Inflammatory macrophage treated with lipopolysaccharide for 4 hours (primary cell): ENCODE measurements at places on chromosomes 4 and X.

DNA sequence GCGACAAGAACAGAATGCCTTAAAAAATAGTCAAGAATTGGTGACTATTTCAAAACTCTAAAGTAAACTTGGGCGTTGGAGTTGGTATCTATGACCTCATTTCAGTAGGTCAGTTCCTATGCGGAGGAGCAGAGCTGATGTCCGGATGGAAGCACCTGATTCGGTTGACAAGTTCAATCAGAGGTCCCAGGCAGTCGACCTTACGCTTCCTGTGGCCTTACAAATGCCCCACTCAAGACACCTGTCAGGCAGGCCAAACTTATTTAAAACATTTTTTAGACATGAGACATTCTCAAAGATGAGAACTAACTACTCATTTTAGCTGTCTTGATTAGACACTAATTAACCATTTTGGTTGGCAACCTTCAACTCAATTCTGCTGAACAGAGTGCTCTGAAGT, 137.7 kb upstream of the ADAMTS3 start:
- no peak for DNase-seq

DNA sequence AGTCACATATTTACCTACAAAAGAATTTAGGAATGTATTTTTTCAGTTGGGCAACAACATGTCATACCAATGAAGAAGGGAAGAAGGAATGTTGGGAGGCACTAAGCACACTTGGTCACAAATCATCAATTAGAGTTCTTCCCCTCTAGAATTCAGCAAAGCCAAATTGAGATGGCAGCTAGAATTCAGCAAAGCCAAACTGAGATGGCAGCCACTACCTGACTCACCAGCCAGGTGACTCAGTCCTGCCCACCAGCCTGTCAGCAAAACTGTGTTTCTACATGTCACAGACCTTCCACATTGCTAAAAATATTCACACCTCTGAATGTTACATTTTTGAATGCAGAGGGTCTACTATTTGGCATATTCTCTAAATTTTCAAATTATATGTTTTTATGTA, 63.2 kb upstream of the NOCT start:
- DNase-seq = no peak

GRCh38 chrX:121823406-121823805, 776.0 kb downstream of the GLUD2 start:
- no peak for DNase-seq

- DNase-seq = peak; percentile 5
Observed at GRCh38 chrX:2609431-2610238, 81.5 kb upstream of the CD99 start.

- peak; percentile 74 for DNase-seq
Observed at GRCh38 chr4:24754571-24754970, 40.8 kb upstream of the SOD3 start.

DNA sequence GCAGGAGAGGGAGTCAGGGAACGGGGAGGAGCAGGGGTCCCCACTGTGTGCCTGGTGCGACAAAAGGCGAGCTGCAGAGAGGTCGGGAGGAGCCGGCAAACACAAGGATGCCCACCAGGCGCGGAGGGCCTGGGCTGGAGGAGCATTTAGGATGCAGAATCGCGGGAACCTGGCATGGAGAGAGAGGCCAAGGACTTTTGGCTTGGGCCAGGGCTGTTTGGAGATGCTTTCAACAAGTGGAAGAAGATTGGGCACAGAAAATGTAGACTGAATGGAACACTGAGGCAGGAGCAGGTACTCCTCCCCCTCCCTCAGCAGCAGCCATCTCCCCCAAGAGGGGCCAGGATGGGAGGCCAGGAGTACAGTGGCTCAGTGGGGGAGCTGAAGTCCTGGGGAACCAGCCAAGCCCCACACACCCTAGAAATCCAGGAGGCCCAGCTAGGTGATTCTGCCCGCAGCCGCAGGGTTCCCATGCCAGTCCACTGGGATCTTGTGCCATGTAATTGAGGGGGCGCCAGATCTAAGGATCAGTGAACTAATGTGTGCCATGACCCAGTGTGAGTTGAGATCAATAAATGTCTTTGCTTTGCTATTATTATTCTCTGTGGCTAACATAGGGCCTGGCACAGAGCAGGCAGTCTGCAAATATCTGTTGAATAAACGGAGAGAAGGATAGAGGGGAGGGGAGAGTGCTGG, 1.1 kb upstream of the ABLIM2 start:
- no peak for DNase-seq

DNA sequence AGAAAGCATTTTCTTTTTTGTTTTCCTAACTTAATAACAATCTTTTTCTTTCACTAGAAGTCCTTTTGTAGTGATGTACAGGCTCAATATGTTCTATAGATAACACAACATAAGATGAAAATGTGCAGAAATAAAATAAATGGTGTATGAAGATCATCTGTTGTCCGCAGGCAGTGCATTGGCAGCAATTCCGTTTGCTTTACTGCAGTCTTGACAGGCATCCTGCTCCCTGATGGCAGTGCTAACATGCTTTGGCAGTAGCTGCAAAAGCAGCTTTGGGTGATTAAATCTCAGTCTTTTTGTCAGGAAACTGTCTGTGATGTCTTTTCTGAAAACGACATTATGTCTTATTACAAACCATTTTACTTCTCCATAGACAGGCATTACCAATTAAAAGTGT, 131.4 kb downstream of the TRAM1L1 start:
- DNase-seq = no peak

DNA sequence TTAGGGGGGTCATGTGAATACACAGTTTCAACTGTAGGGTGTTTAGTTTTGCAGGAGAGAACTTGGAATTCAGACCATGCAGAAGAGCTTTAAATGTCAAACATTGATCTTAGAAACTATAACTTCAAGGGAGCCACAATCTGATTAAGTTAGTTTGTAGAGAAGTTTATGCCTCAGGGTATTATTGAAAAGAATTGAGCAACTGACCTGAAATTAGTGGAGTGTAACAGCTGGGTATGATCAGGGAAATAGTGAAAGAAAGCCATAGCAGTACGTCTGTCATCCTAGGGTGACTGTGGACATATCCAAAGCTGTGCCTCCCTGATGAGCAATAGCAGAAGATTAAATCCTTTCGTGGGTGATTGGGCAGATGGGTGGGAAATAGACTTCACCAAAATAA, 63.8 kb downstream of the FAM47B start:
- no peak for DNase-seq

- DNase-seq = no peak
Observed at GRCh38 chrX:97132664-97133415, 249.1 kb downstream of the RPA4 start.

GRCh38 chr4:110294165-110294564, 95.8 kb upstream of the ELOVL6 start:
- no peak for DNase-seq

DNA sequence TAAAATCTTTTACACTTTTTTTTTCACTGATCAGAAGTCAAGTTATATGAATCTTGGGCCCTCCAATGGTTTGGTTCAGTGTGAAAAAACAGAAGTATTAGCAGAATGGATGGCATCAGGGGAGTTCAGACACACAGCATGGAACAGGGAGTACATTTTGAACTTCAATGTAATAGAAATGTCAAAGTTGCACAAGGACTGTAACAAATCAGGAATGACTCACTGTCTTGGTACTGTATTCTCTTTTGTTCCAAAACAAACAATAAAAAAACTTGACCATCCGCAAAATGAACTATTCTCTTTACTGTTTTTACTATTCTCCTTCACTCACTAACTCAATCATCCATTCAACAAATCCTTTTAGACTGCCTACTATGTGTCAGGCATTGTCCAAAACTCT, 401.0 kb downstream of the FSTL5 start:
- DNase-seq = no peak

DNA sequence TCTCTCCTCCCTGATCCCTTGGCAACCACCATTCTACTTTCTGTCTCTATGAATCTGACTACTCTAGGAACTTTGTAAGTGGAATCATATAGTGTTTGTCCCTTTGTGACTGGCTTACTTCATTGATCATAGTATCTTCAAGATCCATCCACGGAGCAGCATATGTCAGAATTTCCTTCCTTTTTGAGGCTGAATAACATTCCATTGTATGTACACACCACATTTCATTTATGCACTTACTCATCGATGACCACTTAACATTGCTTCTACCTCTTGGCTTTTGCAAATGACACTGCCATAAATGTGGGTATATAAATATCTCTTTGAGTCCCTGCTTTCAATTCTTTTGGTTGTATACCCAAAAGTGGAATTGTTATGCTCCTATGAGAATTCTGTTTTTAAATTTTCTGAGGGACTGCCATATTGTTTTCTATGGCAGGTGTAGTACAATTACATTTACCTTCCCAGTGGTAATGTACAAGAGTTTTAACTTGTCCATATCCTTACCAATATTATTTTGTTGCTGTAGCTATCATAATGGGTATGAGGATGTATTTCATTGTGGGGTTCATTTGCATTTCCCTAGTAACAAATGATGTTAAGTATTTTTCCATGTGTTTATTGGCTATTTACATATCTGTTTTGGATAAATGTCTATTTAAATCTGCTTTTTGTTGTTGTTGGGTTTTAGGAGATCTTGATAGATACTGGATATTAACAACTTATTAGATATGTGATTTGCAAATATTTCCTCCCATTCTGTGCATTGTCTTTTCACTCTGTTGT, 466.1 kb downstream of the C4orf33 start:
- no peak for DNase-seq

DNA sequence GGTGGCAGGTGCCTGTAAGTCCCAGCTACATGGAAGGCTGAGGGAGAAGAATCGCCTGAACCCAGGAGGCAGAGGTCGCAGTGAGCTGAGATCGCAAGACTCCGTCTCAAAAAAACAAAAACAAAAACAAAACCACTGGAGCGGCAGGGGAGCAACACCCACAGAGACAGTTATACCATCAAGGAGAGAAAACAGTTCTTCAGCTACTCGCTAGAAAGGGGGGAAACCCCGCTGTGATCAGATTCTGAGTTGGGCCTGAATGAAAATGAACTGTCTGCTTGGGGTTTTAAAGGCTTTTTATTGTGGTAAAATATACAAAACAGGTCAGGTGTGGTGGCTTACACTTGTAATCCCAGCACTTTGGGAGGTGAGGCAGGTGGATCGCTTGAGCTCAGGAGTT, 16.8 kb upstream of the IRAK1 start:
- DNase-seq = no peak

- no peak for DNase-seq
Observed at GRCh38 chr4:153393397-153393796, 48.9 kb downstream of the MND1 start.

DNA sequence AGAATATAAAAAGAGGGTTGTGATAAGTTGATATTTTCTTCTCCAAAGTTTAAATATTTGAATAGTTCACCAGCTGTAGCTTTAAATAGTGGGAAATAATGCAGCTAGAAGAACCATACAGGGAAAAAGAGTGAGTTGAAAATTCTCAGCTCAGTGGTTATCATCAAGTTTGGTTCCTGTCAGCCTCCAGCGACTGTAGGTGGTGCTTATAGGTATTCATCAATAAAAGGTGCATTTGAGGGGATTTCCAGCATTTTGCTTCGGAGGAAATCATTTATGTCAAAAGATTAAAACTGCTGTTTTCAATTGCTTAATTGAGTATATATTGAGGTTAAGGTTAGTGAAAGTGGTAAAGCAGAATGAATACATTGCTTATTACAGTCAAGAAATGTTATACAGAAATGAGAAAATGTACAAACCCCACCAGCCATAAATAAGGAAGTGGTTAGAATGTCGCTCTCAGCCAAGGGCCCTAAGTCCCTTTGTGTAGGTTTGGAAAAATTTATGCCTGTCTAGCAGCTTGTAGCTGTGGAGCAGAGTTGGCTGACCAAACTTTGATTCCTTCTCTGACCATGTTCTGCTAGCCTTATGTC, 532.9 kb upstream of the FTHL17 start:
- DNase-seq = no peak

DNA sequence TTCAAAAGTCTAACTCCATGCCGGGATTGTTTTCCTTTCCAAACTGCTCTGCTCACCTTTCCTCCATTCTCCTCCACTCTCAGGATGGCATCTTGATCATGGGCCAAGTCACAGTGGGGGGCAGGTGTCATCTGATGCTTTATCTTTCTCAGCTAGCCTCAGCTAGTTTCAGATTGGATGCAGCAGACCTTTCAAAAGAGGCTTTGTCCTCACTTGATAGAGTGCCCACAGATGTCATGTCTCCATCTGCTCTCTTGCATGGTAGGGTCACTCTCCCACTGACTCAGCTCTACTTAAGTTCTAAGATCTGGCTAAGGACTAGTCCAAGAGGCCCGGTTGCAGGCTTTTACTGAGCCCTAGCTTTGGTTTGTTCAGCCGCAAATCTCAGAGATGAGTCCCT, 341.8 kb upstream of the GALNT7 start:
- no peak for DNase-seq

DNA sequence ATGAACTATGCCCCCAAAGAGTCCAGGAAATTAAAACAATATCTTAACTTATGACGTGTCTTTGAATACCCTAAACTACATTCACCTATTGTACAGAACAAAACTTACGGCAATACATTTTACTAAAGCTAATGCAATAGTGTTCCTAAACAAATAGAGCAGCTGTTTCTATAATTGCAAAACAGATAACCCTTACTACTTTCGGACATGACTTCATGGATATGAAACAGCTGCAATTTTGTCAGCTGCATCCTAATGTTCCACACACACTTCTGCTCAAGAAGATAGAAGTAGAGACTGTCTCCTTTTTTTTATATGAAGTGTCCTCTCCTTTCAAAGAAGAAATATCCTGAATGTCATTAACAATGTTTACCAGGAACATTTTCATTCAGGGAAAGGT, 174.9 kb downstream of the ACTRT1 start:
- DNase-seq = no peak

GRCh38 chrX:42952621-42953020, 174.7 kb upstream of the PPP1R2C start:
- DNase-seq = no peak

DNA sequence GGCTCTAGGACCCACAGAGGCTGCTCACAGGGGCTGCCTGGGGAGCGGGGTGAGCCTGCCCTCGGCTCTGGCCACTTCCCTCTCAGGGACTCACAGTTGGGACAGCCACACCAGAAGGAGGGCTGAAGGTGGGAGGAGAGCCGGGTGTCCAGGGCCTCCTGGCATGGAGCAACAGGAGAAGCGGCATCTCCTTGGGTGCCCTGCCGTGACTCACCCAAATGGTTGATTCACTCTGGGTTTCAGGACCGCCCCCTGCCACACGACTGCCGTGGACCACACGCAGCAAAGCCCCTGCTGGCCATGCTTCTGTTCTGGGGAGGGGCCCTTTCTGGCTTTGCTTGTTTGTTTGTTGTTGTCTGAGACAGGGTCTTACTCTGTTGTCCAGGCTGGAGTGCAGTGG, 86.0 kb upstream of the AFAP1 start:
- no peak for DNase-seq

- DNase-seq = no peak
Observed at GRCh38 chr4:185716141-185716551, 95.8 kb downstream of the SORBS2 start.

- DNase-seq = no peak
Observed at GRCh38 chr4:177070533-177071058, 239.1 kb upstream of the NEIL3 start.

GRCh38 chrX:80120335-80120734, 105.8 kb downstream of the TBX22 start:
- no peak for DNase-seq

DNA sequence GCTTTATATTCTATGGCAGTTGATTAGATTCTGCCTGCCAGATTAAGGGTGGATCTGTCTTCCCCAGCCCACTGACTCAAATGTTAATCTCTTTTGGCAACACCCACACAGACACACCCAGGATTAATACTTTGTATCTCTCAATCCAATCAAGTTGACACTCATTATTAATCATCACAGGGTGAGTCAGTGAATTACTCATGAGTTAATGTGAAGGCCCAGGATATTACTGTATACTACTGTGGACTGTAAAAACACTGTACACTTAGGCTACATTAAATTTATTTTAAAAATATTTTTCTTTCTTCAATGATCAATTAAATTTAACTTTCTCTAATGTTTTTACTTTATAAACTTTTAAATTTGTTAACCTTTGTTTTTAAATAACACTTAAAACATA, 87.7 kb downstream of the NAP1L3 start:
- DNase-seq = no peak
